Activated CD4-positive, alpha-beta T cell treated with anti-CD3 and anti-CD28 coated beads, Interleukin-2, amount 50 U/mL, for 48 hours (primary cell): ENCODE measurements at places on chromosomes 7 and 10.

GRCh38 chr7:148395352-148395811 is 195.2 kb upstream of the C7orf33 start:
- DNase-seq, result no peak

DNA sequence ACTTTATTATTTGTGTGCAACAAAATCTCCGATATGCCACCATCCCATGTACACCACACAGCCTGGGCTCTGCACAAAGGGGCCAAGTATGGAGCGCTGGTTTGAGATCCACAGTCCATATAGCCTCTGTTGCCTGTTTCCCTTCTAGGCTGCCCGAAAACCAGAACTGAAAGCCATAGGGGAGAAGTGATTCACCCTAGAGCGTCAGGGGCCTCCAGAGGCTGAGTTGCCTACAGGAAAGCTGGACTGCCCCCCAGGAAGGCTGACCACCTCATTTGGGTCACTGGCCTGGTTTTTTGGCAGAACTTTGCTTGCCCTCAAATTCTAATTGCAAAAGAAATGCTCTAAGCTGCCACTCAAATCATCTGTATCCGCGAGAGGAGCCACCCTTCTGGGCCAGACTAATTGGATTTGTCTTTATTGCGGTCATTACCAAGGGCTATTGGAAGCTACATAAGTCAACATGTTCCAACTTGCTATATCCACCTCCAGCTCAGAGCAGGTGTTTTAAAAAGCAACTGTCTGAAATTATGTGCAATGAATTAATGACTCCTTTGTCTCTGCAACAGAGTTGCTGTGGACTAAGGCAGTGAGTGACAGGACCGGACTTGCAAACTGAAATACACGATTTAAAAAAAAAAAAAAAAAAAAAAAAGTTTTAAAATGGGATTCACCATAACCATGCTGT is 28.3 kb upstream of the FRMD4A start:
- DNase-seq, result no peak

DNA sequence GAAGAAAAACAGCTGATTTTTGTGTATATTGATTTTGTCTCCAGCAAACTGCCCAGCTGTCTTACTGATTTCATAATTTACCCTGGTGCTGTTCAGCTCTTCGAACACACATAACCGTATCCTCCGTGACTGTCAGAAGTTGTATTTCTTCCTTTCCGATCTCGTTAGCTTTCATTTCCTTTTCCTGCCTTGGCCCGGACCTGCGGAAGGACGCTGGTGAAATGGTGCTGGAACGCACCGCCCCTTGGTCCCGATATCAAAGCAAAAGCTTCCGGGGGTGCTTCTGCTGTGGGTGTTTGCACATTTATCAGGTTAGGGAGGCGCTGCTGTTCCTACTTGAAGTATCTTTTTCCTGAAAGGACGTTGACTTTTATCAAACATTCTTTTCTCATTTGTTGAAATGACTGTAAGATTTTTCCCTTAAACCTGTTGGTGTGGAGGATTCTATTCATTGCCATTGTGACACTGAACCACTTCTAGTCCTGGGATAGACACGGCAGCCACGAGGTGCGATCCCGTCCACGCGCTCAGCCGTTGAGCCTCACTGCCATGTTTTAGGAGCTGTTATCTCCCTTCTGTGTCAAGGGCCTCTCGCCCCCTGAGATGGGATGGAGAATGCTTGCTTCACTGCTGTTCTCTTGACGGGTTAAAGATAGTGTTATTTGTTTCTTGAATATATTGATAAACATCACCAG is 72.6 kb downstream of the FOXL3 start:
- DNase-seq, result peak; percentile 40

- DNase-seq, result no peak
Observed at GRCh38 chr10:108427146-108427545, 1262.6 kb upstream of the SORCS1 start.

GRCh38 chr10:96374985-96375830 is 16.4 kb upstream of the OPALIN start:
- peak; percentile 83 for DNase-seq

DNA sequence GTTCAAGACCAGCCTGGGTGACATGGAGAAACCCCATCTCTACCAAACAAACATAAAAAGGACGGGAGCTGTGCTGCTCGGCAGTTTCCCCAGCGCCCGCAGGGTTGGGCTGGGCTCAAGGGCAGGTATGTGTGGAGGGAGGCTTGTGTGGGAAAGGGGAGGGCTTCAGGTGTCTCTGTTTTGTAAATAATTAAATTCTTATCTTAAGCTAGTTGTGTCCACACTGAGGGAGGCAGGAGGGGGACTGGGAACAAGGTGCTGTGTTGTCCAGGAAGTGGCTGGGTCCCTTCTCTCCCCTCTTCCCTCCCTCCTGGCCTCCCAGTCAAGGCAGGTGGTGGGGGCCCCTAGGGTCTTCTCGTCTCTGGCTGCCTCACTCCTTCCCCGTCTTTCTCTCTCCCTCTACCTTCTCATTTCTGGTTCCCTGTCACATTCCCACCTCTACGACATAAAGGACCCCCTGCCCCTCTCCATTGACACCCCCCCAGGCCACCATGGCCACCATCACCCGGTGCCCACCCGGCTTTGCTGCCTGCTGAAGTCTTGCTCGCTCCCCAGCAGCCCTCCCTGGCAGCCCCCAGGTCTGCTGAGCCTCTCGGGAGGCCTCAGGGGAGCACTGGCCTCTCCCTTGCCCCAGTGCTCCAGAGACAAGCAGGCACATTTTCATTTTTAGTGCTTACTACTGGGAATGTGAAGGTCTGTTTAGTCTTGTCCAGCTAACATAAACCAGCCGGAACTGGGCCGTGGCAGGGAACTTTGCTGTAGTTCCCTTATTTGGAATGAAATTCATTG is 19.3 kb downstream of the NEURL1 start:
- DNase-seq, result no peak

DNA sequence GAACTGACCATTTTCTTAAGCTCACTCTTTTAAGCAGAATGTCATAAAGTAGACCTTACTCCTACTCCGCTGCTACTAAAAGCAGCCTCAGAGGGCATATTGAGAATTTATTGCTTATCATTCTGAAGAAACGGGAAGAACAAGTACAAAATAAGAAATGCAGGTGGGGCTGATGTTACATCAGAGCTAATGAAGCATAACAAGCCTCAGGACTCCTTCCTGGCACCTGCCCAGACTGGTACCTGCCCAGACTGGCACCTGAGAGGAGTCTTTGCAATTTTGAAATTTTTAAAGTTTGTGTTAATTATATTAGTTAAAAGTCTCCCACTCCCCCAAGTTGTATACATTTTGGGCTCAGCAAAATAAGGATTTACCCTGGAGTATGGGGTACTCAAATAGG is 162.4 kb downstream of the SEMA3E start:
- no peak for DNase-seq

DNA sequence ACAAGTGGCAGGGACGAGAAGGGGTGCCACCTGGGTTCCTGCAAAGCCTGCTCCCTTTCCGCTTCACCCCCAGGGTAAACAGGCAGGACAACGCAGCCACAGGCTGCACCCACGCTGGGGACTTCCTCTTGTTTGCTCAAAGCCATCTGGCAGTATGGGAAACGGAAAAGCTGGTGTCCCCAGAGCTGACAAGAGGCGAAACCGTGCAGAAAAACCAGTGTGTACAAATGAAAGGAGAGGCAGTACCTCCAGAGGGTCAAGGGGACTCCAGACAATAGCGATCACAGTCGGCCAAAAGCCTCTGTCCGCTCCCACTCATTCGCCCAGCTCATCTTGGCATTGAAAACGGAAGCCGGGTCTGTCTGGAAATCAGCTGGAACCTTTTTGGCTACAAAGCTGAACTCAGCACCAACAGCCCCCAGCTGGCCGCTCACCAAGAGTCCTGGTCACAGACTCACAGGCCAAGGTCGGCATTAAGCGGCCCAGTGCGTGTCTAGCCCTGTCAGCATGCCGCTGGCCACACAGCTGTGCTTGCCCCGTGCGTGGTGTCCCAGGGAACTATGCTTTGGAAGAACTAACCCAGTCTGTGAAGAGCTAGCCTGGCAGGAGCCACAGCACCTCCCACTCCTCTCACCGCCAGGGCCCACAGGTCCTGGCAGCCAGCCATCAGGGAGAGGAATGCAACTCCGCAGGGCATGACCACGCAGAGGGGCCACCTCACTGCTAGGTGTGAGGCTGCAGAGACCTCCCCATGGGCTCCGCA is 10.4 kb downstream of the TNS3 start:
- no peak for DNase-seq

DNA sequence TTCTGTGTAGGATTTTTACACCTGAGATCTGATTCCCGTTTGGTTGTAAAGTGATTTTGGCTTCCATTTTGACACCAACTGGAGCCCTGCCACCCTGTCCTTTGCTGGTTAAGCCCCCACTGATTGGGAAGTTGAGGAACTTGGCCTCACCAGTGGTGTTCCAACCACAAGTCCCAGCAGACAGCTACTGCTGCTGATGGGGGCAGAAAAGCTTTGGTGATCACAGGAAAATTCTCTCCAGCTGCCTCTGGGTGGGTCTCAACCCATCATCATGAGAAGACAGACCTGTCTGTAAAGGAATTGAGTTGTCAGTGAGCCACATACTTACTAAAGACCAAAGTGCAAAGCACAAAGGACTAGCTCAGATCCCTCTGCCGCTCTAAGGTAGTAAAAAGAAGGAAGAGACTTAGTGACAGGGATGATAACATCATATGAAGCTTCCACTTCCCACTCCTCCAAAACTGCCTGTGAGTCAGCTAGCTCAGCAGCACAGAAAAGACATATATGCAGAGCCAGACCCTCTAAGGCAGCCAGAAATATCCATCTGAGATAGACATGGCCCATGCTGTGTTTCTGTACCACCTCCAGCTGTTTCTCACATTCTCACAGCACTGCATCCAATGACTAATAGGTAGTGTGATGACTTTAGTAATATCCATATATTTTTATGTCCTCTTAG is 22.4 kb upstream of the LRRC17 start:
- DNase-seq, result no peak
